ENCODE measurements at places on chromosomes 3 and 15.

DNA sequence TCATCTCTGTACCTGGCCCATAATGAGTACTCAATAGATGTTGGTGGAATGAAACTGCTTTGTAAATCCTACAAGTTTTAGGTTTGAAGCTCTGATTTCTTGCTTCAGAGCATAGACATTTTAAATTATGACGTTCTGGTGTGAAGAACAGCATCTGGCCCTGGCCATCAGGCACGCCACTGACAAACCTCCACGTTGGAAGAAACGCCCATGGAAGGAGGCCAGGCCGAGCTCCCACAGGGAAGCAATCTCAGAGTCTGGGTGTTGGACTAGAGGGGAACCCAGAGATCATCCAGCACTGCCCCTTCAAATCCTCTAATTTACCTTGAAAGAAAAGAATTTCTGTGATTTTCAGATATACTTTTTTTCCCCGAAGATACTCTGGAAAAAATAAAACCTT, 328.1 kb upstream of the RGMA start:
- no peak for DNase-seq

DNA sequence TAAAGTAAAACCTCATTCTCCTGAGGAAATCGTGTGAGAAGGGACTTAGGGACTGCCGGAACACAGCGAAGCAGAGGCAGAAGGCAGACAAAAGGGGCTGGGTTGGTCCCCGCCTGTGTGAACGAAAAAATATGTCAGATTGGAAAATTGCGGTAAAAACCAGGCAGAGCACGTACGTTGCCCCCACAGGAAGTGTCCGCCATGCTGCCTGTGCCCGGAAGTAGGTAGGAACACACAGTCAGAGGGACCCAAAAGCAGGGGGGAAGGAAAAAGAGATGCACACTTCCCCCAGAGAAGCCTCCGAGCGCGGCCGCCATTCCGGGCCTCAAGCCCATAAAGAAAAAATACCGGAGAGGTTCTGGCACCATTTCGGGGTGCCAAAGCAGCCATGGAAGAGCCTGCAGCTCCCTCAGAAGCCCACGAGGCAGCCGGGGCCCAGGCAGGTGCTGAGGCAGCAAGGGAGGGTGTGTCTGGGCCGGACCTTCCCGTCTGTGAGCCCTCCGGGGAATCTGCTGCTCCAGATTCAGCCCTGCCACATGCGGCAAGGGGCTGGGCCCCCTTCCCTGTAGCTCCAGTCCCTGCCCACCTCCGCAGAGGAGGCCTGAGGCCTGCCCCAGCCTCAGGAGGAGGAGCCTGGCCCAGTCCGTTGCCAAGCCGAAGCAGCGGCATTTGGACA, at the start of gene MKRN3:
Gene MKRN3 (plus strand): TSS at position 280 of the 676 bp plus-strand sequence. CDS start 109 bp downstream, at position 389.
- peak; percentile 15 for DNase-seq

- DNase-seq, result no peak
Measured at GRCh38 chr3:196617256-196617655, 22.2 kb upstream of the NRROS start.

- no peak for DNase-seq
Measured at GRCh38 chr15:89187986-89188514, 33.3 kb downstream of the RLBP1 start.

DNA sequence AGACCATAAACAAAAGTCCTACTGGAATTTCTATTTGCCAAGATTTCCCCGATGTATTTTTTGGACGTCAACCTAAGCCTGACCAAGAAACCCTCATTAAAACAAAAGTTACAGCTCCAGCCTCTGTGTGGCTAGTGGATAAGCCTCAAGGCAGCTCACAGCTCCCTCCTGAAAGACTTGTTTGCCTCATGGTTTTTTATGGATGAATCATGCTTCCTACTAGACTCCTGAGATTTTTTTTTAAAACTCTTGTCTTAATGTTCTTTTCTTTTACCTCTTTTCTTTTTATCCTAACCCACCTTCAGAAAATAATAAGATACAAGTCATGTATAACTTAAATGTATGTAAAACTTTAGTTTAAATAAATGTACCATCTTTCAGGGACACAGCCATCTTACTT, 52.4 kb downstream of the SUCNR1 start:
- no peak for DNase-seq

DNA sequence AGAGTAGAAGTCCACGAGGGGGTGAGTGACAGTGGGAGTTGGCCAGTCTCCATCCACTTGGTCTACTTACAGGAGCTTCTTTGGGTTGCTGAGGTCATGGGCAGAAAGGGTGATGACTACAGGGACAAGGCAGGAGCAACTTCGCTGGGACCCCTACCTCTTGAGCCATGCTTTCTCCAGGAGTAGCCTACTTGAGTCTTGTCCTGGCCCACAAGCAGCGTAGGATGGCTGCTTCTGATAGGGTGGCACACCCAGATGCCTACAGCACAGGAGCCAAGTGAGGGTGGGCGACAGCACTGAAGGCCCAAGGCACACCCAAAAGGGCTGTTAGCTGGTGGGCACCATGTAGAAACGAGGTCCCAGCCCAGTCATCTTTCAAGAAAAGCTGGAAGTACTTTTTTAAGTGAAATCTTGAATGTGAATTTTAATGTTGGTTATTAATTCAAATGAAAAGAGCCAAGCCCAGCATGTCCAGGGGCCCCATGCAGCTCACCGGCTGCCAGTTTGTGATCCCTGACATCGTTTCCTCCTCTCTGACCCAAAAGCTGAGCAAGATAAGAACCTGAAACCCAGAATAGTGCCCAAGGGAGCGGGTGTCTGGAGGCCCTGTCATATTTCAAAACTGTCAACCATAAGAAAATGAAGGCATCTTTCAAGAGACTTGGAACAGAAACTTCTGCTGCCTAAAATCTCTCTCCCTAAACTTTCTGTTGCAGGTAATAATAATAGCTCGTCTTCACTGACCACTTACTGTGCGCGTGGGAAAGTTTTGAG, 2.2 kb upstream of the CPEB1 start:
- no peak for DNase-seq

Data from stimulated activated CD8-positive, alpha-beta memory T cell treated with anti-CD3 and anti-CD28 coated beads, Interleukin-7, amount 100 ng/mL, for 24 hours (primary cell).